ENCODE measurements at places on chromosomes 12 and 14.

GRCh38 chr12:23885394-23885793, 64.1 kb downstream of the SOX5 start:
- no peak for DNase-seq

- no peak for DNase-seq
Measured at GRCh38 chr12:45131506-45131905, 80.6 kb upstream of the DBX2 start.

DNA sequence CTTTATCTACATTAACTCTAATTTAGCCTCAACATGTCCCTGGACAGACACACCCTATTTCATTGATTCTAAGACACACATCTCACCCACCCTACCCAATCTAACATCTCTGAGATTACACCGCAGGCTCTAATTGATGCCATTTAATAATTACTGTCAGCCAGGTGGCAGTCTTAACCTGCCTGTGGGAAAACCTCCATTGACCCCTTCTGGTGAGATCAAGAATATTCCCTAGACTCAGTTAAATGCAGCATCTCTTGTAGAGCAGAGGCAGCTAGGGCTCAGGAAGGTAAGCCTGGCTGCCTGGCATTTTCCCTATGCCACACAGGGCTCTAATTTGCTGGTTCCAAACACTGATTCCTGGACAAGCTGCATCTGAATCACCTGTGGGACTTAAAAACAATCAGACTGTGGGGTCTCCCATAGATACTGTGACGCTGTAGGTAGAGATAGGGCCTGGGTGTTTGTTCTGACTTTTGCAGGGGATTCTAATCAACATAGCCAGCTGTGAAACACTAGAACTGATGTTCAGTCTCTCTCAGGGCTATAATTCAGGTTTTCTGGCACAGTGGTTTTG, 14.3 kb downstream of the MCRS1 start:
- no peak for DNase-seq

- DNase-seq, result no peak
Measured at GRCh38 chr14:105117257-105117646, 51.3 kb downstream of the JAG2 start.

GRCh38 chr14:52148371-52148770, 79.5 kb upstream of the NID2 start:
- DNase-seq, result no peak

Measured in left ventricle myocardium inferior (tissue), 1 donor.